ENCODE measurements at places on chromosomes 5 and 9.

DNA sequence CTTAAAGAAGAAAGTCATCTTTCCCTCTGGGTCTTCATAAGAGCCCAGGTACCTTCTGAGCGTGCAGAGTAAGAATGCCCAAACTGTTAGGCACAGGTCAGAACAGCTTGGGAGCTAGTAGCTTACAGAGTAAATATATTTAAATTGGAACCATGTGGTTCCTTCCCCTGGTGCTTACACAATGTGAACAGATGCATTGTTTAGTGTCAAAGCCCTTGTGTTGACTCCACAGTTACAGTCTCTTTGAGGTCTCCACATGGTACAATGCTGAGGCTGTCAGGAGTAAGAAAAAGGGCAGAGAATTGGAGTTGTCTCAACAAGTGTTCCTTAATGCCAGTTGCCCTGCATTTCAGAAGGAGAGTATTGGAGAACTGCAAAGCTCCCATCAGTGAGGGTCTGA lies 188.5 kb downstream of the PAPPA start:
- DNase-seq = no peak

- no peak for DNase-seq
Observed at GRCh38 chr9:36337002-36337401, 63.1 kb downstream of the RNF38 start.

- DNase-seq = no peak
Observed at GRCh38 chr9:101626295-101626694, 31.5 kb upstream of the PPP3R2 start.

GRCh38 chr5:179792612-179793467 lies 946 bp upstream of the LTC4S start:
- no peak for DNase-seq

- DNase-seq = no peak
Observed at GRCh38 chr9:136808075-136808805, 492 bp downstream of the RABL6 start.

DNA sequence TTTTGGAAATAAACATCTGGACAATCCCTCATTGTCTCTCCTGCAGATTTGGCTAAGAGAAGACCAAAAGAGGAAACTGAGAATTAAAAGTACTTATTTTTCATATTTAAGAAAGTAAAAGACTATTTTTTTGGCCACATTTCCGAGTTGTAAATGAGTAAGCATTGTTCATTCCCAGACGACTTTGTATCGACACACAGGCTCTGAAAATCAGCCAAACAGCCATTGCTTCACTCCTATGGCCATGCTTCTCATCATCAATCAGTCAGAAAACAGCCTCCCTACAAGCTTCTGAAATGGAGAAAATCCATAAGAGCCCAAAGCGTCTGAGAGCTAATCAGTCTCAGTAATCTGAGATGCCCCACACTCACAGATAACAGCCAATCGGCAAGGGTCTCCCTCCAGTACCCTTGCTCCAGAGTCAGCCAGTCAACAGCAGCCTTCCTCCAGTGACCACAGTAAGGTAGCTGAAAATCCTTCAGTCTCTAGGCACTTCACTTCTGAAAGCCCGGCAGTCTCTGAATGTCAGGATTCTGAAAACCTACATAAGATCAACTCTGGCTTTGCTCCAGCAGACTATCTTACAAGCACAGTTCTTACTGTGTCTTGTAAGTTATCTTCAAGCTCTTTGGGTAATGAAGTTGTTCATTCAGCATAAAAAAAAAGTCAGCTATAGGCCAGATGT lies 30.9 kb downstream of the CDO1 start:
- DNase-seq = no peak

GRCh38 chr5:158660726-158661125 lies 439.0 kb downstream of the EBF1 start:
- no peak for DNase-seq

DNA sequence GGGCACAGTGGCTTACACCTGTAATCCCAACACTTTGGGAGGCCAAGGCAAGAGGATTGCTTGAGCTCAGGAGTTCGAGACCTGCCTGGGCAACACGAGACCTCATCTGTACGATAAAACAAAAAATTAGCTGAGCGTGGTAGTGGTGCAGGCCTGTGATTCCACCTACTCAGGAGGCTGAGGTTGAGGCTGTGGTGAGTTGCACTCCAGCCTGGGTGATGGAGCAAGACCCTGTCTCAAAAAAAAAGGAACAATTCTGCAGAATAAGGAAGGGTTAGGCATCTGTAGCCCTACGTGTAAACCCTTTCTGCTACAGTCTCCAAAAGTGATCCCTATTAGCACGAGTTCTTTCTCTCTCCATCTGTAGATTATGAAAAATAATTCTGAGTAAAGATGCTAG lies 19.9 kb downstream of the CDC26 start:
- no peak for DNase-seq

DNA sequence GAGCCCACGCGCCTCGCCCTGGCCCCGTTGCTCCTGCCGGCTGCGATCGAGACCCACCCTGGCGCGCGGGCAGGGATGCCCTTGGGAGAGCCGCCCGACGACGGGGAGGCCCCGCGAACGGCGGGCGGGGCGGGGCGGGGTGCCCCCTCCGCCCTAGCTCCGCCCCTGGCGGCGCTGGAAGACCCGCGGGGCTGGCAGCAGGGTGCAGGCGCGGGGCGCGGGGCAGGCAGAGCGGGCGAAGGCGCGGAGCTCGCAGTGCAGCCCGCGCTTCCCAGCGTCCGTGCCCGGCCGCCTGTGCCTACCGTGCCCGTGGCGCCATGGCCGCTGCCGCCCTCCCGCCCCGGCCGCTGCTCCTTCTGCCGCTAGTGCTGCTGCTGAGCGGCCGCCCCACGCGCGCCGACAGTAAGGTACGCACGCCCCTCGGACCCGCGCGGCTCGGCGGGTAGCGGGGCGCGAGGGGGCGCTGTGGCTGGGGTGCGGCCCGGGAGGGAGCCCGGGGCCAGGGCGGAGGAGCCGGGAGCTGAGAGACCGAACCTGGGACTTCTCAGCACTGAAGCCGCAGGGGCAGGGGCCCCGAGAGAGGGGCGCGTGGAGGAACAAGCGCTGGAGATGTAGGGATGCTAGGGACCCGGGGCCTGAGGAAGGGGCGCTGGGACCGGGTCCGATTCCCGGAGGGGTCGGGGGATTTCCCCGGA lies at the start of gene OLFML2A:
Gene OLFML2A (plus strand): TSS at position 180 of the 695 bp plus-strand sequence. CDS start 138 bp downstream, at position 318.
- no peak for DNase-seq

DNA sequence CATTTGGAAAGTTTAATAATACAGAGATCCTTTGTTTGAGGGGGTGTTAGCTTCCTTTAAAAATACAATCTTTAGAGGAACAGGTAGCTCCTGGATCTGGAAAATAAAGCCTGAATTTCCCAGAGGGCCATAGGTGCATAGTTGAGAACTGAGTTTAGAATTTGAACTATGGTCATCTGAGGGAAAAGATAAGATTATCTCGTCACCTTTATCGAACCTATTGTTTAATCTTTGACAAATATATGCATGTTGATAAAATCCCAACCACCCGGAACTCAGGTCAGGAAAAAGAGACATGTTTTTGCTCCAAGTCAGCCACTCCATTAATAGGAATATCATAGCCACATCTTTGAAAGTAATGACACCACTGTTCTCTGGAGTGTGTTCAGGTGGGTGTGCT lies 91.7 kb upstream of the FAM169A start:
- DNase-seq = no peak

DNA sequence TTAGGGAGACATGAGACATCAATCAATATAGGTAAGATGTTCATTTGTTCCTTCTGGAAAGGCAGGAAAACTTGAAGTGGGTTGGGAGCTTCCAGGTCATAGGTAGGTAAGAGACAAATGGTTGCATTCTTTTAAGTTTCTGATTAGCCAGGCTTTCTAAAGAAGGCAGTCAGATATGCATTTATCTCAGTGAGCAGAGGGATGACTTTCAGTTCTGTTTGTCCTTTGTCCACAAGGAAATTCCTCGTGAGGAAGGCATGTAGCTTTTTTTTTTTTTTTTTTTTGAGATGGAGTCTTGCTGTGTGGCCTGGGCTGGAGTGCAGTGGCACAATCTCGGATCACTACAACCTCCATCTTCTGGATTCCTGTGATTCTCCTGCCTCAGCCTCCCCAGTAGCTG lies 155.3 kb upstream of the ABCA1 start:
- no peak for DNase-seq

DNA sequence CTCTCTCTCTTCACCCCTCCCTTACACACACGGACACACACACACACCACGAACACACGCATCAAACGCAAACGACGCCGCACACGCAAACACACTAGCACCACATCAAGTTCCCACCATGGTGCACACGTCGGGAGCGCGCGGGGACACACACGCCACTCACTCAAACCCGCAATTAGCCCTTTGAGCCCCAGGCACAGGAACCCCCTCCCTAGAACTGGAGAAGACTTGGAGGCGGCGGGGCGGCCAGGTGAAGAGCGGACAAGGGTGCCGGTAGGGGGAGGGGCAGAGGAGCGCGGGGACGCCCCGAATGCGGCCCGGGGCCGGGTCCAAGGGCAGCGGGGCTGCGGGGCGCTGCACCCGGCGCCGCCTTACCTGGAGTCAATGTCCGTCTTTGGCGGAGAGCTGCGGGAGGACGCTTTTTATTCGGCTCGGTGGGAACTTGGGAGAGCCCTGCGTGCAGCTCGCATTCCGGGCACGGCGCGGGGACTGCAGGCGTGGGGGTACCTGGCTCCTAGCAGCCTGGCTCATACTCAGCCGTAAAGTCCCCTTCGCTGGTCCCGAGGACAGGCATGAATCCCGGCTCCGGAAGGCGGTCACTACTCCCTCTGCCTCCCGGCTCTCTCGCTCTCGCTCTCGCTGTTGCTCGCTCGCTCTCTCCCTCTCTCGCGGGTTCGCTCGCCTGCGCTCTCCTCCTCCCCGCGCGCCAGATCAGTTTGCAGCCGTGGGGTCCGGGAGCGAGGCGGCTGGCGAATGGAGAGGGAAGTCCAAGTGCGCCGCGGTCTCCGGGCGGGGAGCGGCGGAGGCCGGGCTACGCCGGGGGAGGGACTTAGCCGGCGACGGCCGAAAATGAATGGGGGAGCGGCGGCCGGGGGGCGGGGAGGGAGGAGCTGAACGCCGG lies at the start of gene BRINP1:
Gene BRINP1 (minus strand): TSS at position 755 of the 901 bp plus-strand sequence. CDS start 56,080 bp downstream, outside the sequence.
- no peak for DNase-seq

Measured in activated CD8-positive, alpha-beta memory T cell treated with anti-CD3 and anti-CD28 coated beads for 4 hours (primary cell).